Forelimb muscle (tissue), 1 donor: ENCODE measurements at places on chromosomes 5 and 9. TPM values are rescaled to one million over a fixed set of nuclear protein-coding genes. Genes with fewer than 3 reads are reported as not detected.

The RAB24 gene
- 27.1 TPM for polyA plus RNA-seq

The CCNH gene
- polyA plus RNA-seq, result 23.3 TPM

The FUBP3 gene
- polyA plus RNA-seq, result 41.6 TPM

The KCTD16 gene
- polyA plus RNA-seq, result 0.10 TPM

The GTF3C4 gene
- polyA plus RNA-seq, result 13.2 TPM

The SOX30 gene
- 0.42 TPM for polyA plus RNA-seq

The MEGF10 gene
- 43.0 TPM for polyA plus RNA-seq

The TMEM245 gene
- 45.4 TPM for polyA plus RNA-seq

The PHF24 gene
- 0.09 TPM for polyA plus RNA-seq

DNA sequence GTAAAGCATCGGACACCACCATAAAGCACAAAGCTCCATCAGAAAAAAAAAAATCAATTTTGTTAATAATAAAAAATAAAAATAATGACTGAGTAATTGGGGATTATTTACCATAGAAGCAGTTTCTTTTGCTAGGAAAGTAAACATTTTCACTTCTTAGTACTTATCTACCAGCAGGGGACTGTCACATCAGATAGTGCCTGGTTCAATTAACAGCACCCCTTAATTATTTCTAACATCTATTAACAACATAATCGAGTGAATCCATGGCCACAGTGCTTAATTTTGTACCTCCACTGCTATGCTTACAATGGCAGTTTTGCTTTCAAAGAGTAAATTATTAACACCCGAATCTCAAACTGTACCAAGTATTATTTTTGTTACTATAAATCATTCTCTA is 221.7 kb downstream of the SMARCA2 start:
- no peak for DNase-seq

DNA sequence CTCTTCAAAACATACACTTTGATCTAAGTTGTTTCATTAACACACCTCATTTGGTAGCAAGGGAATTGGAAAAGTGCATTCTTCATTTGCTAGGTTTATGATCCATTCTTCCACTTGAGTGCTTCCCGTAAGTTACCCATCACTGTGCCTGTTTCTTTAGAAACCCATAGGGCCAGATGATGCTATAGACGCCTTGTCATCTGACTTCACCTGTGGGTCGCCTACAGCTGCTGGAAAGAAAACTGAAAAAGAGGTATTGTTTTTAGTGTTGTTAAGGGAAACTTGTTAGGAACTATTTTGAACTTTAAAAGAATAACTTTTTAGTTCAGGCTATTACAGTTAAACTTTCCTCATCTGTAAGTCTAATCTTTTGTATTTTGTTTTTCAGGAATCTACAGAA is 66.6 kb downstream of the ERAP1 start:
- no peak for DNase-seq

- no peak for DNase-seq
Observed at GRCh38 chr9:133512253-133513213, 12.2 kb downstream of the MYMK start.

- no peak for DNase-seq
Observed at GRCh38 chr5:129943936-129944335, 39.7 kb downstream of the CHSY3 start.

GRCh38 chr9:7811677-7812076 is 12.1 kb upstream of the DMAC1 start:
- no peak for DNase-seq

DNA sequence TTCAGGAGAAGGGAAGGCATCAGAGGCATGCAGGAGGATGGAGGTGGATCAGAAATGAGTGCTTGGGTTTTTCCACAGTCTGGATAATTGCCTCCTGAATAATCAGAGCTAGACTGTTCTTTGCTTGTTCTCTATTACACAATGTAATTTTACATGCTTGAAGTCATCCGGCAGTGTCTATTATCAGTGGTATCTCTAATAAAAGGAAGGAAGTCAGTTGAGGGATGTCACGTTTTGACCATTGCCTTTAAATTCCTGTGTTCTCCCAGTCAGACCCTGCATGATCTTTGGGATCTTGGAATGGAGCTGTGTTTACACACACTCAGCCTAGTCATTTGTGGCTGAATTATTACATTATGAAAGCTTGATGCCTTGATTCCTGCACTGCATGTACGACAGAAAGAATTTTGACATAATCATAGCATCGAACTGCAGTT is 91.0 kb downstream of the PDE8B start:
- DNase-seq, result no peak

DNA sequence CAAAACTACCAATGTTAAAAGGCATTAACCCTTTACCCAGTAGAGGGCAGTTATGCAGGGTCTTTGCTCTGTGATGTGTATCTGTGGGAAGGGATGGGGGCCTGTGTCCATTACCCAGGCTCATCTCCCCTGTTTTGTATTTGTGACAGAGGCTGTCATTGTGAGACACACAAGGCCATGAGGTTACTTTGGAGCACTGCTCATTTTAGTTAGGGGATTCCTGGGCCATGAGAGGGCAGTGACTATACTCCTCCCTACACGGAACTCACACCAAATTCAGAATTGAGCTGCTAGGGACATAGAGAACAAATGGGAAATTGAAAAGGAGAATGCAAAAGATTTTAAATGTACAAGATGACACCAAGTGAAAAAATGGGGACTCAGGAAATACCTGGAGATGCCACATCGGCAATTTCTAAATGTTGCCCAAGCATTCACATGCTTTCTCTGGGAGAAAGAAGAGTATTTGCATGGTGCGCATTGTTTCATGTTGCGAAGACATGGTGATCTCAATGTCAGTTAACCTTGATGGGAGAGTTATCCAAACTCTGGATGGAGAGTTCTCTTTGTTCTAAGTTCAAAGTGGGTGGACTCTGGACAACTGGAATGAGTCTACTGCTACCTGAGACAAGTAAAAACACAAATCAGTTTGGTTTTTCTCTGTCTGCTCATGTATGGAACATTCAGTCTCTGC is 32.5 kb downstream of the C9orf152 start:
- no peak for DNase-seq

DNA sequence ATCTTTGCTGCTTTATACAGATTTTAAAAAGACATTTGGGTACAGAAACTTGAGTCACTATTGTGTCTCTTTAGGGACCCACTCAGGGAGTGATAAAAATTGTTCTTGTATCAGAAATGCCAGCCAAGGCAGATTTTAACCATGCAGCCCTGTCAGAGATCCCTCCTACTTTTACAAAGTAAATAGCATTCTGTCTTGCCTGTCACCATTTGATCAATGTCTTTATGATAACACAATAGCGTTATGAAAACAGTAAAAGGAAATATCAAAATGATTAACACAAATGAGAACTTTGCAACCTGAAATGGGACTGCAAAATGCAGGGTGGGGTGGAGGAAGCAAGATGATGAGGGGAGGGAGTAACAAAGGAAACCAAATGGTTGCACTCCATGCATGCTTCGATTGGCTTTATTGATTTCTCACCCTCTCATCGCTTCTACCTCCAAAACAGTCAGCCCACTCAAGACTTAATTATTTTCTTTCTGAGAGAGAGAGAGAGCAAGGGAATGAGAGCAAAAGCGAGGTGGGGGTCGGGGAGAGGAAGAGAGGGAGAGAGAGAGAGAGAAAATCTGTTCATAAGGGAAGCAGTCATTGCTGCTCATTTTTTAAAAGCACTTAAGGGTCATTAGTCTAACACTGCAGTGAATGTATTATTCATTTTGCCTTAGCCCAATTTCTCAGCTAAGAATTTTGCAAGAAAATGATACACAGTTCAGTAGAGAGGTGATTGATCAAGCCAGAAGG is 576.5 kb downstream of the CSNK1G3 start:
- DNase-seq, result no peak

GRCh38 chr9:92986176-92987119 is 39.1 kb downstream of the FGD3 start:
- DNase-seq, result no peak

GRCh38 chr9:135986605-135987004 is 25.4 kb upstream of the UBAC1 start:
- DNase-seq, result no peak

- no peak for DNase-seq
Observed at GRCh38 chr9:121484651-121485446, 14.8 kb downstream of the GGTA1 start.

GRCh38 chr5:31346896-31347551 is 153.5 kb downstream of the CDH6 start:
- no peak for DNase-seq
